Stimulated activated CD8-positive, alpha-beta memory T cell treated with anti-CD3 and anti-CD28 coated beads, Interleukin-15, amount 100 ng/mL, for 4 hours (primary cell): ENCODE measurements at places on chromosomes 3 and 15.

GRCh38 chr3:128784232-128784631, 58.2 kb downstream of the RAB7A start:
- no peak for DNase-seq

DNA sequence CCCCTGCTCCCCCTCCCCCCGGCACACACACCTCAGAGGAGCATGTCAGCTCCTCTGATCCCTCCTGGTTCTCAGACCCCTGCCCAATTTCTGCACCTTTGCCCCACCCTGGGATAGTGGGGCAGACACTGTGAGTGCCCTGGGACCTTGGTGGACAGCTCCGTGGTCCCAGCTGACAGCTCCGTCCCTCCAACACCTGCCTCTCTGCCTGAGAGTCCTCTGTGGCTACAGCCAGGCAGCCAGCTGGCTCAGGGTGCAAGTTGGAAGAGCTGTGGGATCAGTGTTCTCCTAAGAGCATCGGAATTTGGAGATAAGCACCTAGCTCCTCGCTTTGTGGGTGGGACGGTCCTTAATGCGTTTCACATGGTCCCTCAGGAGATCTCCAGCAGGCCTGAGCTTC, 43.7 kb upstream of the PGPEP1L start:
- DNase-seq: no peak

DNA sequence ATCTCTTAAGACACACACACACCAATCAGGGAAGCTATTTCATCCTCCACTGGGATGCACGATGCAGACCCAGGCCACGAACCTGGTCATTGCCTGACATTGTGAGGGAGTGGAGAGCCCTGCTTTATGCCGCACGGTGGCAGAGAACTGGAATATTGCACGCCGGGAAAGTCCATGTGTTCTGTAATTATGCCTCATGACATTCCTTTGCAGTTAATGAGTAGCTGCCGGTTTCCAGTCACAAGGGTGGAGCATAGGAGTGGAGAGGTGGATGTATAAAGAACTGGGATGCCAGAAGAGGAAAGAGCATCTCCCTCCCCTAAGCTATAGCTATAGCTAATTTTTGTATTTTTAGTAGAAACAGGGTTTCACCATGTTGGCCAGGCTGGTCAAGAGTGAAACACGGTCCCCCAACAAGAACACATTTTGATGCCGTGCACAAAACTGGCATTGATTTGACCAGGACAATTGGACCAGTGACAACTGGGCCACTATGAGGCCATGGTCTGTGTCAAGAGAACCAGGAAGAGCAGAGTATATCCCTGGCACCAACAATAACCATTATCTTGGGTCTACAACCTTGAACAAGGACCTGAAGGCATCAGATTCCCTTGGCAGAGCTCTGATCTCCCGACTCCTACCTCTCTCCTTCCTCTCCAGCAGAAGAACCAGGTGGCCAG, 51.4 kb downstream of the SH3BP5 start:
- DNase-seq: no peak

GRCh38 chr3:27573138-27573537, 89.0 kb upstream of the SLC4A7 start:
- DNase-seq: no peak

DNA sequence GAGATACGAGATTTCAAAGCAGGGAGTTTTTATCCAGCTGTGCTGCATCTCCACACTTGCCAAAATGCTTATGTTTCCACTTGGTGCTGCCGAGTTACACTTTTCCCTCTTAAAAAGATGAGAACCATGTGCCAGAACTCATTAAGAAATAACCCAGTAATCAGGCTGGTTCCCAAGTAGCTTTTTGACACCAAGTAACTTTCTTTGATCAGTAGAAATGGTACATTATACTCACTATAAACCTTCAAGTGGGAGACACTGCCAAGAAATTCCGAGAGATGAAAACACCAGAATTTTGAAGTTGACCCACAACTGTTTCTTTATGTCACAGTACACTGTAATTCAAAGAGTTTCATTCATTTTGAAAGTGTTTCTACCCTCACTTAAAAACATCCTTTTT, 164.6 kb upstream of the CCDC54 start:
- DNase-seq: no peak

DNA sequence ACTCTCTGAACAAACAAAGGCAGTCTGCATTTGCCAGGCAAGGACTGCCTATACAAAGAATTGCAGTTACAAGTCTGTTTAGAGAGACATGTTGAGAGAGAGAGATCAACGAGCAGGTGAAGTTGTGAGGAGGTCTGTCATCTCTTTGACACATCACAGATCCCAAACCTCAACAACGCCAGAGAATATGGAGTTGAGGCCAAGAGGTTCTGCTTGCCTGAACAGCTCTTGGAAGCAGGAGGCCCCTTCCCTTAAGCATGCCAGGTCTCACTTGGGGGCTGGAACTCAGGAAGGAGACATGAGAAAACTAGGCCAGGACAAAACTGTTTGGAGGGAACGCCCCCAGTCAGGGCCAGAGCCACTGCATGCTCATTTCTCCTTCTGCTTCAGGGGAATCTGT, 22.3 kb upstream of the MUSTN1 start:
- DNase-seq: no peak

- DNase-seq: no peak
These were observed 378.5 kb downstream of the DIPK2A start for GRCh38 chr3:144350125-144350524.

DNA sequence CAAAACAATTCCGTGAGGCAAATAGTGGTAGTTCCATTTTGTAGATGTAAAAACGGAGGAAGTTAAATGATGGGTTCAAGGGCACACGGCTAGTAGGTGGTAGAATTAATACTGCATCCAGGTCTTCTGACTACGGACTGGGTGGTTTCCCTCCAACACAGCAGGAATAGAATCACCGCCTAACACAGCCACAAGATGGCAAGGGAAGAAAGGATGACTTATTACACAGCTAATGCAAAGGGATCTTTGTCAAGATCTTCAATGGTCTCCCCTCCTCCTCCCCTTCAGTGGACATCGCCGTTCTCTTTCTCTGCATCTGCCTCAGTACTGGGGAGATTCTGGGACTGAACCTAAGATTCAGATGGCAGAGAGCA, 524 bp upstream of the TOPBP1 start:
- DNase-seq: no peak

- no peak for DNase-seq
These were observed 42.0 kb downstream of the FRMD4B start for GRCh38 chr3:69343875-69344274.

- no peak for DNase-seq
These were observed 28.1 kb upstream of the SYNM start for GRCh38 chr15:99076555-99077308.
